ENCODE measurements at places on chromosomes 7 and 10.

GRCh38 chr10:101843032-101844021, at the start of gene KCNIP2:
Gene KCNIP2, minus strand, starts transcription at chr10:101843800. Its CDS starts 232 bp downstream, at chr10:101843568.
- peak; percentile 57 for DNase-seq

DNA sequence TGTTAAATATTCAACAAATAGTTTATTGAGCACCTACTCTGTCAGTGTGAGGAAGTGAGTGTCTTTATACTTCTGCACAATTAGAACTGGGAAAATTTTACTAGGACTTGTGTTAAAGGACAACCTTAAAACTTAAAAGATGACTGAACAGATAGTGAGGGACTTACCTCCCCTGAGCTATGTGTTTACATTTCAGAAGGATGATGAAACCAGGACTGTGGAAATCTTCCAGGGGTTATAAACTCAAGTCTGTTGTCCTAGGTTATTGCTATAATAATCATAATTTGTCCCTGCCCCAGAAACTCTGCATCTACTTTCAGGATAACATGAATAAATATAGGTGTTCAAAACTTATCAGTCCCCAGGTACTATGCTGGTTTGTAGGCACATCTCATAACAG, 261.0 kb upstream of the MKLN1 start:
- no peak for DNase-seq

DNA sequence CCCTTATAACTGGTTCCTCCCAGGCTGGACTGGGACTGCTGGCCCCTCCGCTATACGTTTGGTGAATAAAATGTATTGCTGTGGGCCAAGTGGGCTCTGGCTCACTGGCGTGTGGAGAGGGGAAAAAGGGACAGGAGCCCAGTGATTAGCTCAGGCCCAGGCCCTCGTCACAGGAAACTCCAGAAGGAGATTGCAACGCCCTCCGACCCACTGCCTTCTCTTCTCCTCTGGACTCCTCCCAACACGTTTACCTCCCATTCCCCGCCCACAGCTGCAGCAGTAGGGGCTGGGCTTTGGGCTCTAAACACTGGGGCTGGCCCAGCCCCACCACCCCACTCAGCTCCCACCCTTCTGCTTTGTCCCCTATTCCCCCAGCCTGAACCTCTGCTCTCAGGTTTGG, 173.9 kb downstream of the NEURL1 start:
- no peak for DNase-seq

DNA sequence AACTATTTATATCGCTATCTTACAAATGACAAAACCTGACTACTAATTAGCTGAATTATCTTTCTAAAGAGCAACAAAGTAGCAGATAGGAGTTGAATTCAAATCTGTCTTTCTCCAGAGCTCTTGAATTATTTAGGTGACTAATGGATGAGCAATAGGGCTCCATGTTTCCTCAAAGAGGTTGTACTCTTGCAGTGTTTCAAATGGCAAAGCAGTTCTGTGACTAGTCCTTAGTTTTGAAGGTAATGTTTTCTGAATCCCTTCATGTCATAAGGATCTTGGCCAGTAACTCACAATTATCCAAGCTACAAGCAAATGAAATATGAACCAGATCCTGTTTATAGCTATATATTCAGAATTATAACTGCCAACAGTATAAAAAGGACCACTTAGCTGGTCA, 999.7 kb downstream of the NRG3 start:
- DNase-seq, result no peak

DNA sequence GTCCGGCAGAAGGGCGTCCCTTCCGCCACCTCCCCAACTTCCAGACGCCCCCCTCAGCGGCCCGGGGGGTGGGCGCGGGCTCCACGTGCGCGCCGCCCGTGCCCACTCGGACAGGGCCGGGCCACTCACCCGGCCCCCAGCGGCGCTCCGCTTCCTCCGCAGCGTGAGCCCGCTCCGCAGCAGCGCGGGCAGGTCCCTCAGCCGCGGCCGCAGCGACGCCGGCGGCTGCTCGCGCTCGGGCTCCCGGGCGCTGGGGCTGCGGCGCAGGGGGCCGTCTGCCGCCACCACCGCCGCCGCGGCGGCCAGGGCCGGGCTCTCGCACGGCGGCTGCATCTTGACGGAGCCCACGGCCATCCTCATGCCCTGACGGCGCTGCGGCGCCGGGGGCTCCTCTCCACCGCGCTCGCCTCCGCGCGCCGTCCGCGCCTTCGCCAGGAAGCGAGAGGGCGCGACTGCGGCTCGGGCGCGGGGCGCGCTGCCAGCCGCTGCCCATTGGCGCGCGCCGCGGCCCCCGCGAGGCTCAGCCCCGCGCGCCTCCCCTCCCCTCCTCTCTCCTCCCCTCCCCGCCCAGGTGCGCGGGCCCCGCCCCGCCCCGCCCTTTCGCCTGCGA, at the start of gene RAPGEF5:
Gene RAPGEF5, minus strand, starts transcription at position 454 of the 610 bp plus-strand sequence. Its CDS starts 94 bp downstream, at position 360.
- peak; percentile 15 for DNase-seq

- DNase-seq, result no peak
Measured at GRCh38 chr7:4472728-4473127, 209.4 kb upstream of the FOXK1 start.

DNA sequence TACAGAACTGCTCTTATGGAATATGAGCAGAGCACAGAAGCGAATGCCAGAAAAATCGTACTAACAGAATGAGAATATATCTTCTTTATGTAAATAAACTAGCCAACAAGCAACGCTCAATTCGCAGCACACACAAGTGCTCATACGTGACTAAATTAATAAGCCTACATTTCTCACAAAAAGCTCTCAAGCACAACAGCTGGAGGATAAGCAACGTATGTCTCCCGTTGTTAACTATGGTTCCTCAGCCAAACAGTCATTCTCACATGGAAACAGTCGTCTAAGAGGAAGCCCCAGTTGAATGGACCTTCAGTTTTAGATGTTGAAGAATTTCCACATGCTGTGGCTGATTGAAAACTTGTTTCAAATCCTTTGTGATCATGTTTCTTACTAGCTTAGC, 110.4 kb downstream of the PKD1L1 start:
- no peak for DNase-seq

DNA sequence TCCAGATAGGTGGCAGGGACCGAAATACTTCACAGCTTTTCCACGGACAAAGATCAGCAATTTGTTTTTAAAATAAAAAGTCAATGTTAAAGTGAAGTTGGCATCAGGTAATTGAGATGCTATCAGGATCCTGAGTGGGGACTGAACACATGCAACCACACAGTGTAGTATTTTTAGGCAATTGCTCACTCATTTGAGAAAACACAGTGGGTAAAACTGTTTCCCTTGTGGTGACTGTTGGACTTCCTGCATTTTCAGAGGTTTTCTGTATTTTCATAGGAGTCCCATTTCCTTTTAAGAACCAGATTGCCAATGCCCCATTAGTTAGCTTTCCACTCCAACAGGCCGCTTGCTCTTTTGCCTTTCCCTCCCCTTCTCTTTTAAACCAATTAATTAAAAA, 159.5 kb upstream of the ZNF32 start:
- DNase-seq, result no peak

GRCh38 chr7:147804032-147804431, 786.5 kb upstream of the C7orf33 start:
- DNase-seq, result no peak

DNA sequence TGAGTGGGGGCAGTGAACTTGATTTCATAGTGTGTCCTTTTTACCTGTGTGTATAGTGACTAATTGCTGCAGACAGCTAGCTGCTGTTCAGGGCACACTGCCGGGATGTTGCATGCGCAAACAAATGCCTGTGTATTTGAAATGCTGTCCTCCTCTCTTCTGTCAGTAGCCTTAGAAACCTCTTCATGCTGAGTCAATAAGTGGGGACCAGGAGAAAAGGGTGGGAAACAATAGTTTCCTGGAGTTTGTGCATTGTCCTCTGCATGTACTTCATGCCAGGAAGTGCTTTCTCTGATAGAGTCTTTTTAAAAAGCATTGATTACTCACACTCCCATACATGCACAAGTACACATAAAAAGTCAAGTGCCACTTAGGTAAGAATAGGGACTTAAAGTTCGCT, 1183.7 kb upstream of the CELF2 start:
- DNase-seq, result no peak

- no peak for DNase-seq
Measured at GRCh38 chr7:51300762-51301674, 15.6 kb downstream of the COBL start.

- no peak for DNase-seq
Measured at GRCh38 chr10:34187201-34187600, 627.9 kb downstream of the PARD3 start.

- no peak for DNase-seq
Measured at GRCh38 chr10:108989976-108990375, 933.3 kb downstream of the XPNPEP1 start.

- no peak for DNase-seq
Measured at GRCh38 chr10:86289577-86289868, 77.1 kb downstream of the GRID1 start.

- no peak for DNase-seq
Measured at GRCh38 chr7:131606346-131607290, 50.2 kb upstream of the PODXL start.

- DNase-seq, result no peak
Measured at GRCh38 chr7:12692479-12693259, 5.2 kb downstream of the ARL4A start.

DNA sequence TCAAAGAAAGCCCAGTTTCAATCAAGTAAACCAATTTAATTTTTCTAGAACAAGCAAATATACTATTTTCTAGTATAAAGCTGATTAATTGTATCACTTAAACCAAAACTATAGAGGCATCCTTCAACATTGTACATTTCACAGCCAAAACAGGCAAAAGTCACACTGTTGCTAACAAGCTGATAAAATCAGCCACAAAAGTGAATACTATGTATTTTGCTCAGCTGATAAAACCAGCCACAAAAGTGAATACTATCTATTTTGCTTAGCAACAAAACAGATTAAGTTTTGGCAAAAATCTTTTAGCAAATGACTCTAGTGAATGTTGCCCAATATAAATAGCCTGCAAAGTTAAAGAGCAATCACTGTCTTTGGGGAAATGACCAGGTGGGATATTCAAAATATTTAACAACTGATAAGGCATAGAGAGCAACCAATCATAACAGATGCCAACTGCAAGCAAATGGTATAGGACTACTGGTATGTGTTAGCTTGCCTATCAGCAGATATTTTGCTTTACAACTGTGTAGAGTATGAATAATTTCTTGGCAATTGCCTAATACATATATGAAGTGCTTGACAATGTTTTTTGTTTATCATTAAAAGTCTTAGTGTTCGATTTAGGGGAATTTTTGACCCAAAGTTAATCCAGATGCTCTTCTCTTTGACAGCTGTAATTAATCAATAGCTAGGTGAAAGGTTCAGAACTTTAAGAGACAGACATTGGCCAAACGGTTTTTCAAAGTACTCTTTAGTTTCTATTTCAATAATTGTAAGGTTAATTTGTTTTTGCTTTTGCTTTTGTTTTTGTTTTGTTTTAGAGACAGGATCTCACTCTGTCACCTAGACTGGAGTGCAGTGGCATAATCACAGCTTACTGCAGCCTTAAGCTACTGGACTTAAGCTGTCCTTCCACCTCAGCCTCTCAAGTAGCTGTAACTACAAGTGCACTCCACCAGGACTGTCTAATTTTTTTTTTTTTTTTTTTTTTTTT, 44.4 kb upstream of the SP4 start:
- DNase-seq, result no peak

Data from stimulated activated CD4-positive, alpha-beta T cell treated with anti-CD3 and anti-CD28 coated beads, Interleukin-2, amount 100 ng/mL, for 24 hours (primary cell).